NCI-H1092 (cell line): ENCODE measurements at places on chromosomes 5 and 9.
A peak's percentile ranks its signal among the peaks of the same experiment; 100 is the strongest.

- peak; percentile 44 for DNase-seq
These were observed 246.0 kb upstream of the NUDT12 start for GRCh38 chr5:103808464-103809106.

DNA sequence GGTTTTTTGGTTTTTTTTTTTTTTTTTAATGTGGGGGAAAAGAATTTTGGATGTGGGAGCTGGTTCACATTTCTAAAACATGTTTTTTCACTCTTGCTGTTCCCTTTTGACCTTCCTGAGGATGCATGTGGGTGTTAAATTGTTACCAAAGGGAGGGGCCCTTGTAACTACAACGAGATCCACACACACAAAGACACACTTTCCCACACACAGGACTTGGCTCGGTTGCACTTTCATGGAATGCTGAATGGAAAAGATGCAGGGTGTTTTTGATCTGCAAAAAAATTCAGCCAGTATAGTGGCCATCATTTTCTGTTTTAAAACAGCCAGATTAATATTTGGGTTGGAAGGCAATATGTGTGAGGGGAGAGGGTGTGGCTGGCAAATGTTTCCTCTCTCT lies 576.9 kb downstream of the EBF1 start:
- no peak for DNase-seq

DNA sequence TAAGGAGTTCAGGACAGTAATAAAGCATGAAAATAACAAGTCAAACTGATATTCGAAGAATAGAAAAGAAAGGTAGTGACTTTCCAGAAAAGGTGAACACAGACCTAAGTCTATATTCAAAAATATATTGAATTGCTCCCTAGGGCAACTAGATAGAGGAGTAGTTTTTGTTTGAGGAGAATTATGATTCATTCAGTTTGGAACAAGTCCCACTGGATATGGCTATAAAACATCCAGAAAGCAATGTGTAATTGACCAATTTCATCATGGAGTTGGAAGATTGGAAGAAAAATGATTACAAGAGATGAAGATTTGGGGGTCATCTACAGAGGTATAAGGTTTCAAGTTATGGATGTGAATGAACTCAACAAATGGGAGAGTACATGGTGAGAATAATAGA lies 117.5 kb upstream of the ZNF462 start:
- DNase-seq, result no peak

- DNase-seq, result no peak
These were observed 4.4 kb downstream of the CEP72 start for GRCh38 chr5:616484-617039.

GRCh38 chr9:36008774-36009300 lies 27.9 kb upstream of the RECK start:
- DNase-seq, result peak; percentile 25

DNA sequence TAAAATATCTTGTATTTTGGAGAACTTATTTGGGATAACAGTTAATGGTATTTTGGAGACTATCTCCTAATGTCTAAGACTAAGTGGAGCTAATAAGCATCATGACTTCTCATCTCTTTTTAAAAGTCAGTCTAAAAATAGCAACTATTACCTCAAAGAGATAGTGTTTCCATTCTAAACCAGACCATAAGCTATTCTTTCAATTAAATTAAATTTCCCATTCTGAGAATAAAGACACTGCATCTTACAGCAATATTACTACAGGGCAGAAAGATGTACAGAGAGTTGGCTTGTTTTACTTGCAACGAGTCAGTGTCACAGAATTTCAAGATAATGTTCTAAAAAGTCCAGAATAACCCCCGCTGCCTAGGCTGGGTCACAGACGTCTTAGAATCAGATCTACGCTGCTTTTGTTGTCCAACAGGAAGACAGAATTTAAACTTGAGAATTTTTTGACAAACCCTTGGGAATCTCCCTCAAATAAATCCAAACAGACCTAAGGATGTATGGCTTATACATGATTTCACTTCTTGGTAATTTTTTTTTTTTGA lies 98.9 kb downstream of the USP20 start:
- DNase-seq, result no peak

DNA sequence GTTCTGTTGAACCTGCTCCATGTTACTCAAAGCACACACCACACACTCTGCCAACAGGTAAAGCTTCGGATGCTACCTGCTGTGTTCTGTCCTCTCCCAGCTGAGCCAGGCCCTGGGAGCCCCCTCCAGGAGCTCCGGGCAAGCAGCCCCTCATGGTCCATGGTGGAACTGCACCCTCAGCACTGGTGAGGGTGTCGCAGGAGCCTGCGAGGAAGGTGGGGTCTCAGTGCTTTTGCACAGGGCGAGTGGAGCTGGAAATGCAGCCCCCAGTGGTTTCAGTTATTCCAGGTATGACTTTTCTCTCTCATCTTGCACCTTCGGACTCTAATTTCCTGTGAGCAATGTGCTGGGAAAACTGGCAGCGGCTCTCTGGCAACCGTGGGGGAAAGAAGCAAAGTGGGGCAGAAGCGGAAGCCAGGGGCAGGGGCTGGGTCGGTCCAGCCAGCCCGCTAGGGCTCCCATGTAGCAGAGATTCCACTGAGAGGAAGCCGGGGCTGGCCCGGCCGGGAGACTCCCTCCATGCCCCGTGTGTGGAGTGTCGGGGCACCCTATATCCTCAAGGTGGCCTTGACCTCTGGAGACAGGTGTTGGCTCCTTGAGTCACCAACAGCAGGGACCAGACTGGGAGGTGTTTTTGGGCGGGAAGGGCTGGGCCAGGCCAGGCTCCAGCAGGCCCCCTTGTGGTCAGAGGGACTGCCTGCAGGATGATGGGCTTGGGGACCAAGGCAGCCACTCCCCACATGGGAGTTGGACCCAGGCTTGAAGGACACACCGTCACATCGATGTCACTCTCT lies 75.6 kb upstream of the PRSS3 start:
- peak; percentile 6 for DNase-seq

DNA sequence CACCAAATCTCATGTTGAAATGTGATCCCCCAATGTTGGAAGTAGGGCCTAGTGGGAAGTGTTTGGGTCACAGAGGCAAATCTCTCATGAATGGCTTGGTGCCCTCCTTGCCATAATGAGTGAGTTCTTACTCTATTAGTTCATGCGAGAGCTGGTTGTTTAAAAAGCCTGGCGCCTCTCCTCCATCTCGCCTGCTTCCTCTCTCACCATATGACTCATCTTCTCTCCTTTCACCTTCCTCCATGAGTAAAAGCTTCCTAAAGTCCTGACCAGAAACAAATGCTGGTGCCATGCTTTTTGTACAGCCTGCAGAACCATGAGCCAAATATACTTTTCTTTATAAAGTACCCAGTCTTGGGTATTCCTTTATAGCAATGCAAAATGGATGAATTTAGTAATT lies 20.9 kb upstream of the ARHGAP26 start:
- no peak for DNase-seq

GRCh38 chr9:109166771-109167601 lies at the start of gene FRRS1L:
FRRS1L (minus strand) TSS chr9:109167249; CDS start chr9:109167138, 111 bp downstream.
- DNase-seq, result peak; percentile 29

DNA sequence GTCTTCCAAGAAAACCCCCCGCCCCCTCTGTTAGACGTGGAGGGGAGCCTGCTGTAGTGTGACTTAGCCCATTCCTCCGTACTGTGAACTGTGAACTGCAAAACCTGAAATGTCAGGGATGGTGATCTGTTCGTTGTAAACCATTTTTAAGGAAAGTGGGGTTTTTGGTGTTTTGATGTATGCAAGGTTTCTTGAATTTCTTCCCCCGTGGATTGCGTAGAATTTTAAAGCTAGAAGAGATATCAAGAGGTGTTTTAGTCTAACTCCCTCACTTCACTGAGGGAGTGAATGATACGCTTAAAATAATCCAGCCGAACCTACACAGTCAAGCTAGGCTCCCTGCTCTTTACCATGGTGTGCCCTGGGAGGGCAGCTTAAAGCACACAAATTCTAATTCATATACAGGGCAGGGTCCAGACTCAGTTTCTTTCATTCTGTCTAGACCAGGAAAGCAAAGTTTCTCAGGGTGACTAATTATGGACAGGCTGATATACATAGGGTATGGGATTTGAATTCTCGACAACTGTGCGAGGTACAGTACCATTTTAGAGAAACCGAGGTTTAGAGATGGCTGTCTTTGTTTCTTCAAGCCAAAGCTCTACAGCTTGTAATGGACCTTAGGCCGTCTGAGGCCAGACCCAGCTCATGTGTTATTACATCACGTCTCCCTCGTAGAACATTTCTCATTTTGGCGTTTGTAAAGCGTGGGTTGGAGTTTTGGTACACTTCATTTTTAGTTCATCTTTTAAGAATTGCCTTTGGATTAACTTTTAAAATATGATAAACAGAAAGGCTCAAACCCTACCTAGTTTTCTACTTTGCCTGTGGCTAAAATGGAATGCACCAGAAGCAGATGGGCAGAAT lies 2.7 kb downstream of the PTGER4 start:
- no peak for DNase-seq

- no peak for DNase-seq
These were observed 798 bp downstream of the MEGF9 start for GRCh38 chr9:120713257-120714087.

GRCh38 chr9:134396258-134396742 lies 70.0 kb downstream of the RXRA start:
- no peak for DNase-seq

- DNase-seq, result no peak
These were observed 13.6 kb downstream of the MED27 start for GRCh38 chr9:132066057-132066456.
